Bronchial epithelial cell (primary cell): ENCODE measurements at places on chromosomes 2 and 18.

DNA sequence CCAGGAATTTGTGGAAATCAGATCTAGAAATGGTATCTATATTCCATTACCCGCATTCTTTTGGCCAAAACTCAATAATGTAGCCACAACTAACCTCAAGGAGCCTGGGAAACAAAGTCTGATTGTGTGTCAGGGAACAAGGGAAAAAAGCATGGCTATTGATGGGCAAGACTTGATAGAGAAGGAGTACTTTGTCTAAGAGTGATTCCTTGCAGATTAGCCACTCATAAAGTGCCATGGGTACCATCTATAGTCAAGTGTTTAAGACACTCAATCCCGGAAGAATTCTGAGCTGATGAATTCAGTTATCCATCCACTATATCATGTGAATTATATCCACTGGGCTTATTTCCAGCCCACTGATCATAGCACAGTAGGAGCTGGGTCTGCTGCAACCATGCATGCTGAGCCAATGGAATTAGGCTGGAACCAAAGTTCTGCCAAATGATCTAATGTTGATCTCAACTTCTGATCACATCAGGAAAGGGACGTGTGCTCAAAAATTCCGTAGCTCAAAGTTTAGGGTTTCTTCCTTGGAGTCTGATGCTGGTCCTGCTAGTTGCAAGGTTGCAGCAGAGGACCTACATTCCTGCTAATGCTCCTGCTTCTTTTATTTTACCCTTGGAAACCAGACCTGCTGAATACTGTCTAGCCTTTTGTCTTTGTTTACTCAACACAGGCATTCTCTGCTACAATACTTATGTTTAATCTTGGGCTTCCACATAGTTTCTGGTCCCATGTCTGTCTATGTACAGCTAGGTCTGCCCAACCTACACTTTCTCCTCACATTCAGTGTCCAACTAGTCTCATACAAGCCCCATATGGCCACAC lies 629.7 kb downstream of the IRS1 start:
- DNase-seq, result no peak

GRCh38 chr2:6835467-6835866 lies 30.2 kb downstream of the CMPK2 start:
- no peak for DNase-seq

- DNase-seq, result peak; percentile 64
Measured at GRCh38 chr2:64586883-64587481, 62.9 kb downstream of the AFTPH start.

DNA sequence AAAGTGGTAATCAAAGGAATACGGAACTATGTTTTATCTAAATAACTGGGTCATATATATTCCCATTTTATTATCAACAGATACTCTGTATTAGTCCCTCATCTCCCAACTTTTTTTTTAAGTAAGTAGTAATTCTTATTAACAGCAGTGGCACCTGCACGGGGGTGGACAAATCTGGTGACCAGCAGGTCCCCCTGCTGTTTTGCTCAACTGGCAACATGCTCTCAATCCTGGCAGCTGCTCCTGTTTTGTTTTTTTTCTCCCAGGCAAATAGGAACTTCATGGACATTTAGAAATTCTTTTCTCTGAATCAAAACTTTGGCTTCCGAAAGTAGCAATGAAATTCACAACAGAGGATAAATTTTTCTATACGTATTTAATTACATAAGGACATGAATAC lies 193.5 kb downstream of the SS18 start:
- DNase-seq, result no peak

GRCh38 chr2:48448274-48449061 lies 81.5 kb upstream of the STON1 start:
- peak; percentile 47 for DNase-seq

DNA sequence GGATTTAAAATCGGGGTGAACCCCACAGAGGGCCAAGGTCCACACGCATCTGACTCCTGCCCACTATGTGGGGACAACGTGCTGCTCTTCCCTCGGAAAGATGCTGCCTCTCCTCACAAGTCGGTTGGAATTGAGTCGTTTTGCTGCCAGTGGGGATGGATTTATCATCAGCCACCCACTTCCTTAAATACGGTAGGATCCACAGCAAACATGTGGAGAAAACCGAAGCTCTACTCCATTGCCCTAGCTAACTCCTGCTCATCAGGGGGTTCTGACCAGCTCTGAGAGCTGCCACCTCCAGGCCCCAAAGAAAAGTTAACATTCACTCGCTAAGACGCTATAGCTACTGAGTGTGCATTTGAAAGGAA lies 80.9 kb downstream of the CHRNA1 start:
- peak; percentile 35 for DNase-seq

DNA sequence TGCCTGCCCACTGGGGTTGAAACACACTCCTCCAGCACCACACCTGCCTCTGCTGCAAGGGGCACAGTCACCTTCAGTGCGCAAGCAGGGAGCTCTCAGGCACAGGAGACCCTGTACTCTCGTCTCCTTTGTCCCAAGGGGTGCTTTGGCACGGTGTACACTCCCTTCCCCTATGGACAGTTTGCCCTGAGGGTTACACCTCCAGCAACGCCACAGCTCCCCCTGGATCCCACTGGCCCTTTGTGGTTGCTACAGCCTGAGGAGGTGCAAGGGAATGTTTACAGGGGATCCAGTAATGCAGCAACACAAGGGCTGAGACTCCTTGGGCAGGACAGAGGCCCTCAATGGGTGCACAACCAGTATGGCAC lies 45.2 kb upstream of the FAM117B start:
- DNase-seq, result no peak

GRCh38 chr2:240873805-240874714 lies 5.4 kb downstream of the AGXT start:
- DNase-seq, result no peak

DNA sequence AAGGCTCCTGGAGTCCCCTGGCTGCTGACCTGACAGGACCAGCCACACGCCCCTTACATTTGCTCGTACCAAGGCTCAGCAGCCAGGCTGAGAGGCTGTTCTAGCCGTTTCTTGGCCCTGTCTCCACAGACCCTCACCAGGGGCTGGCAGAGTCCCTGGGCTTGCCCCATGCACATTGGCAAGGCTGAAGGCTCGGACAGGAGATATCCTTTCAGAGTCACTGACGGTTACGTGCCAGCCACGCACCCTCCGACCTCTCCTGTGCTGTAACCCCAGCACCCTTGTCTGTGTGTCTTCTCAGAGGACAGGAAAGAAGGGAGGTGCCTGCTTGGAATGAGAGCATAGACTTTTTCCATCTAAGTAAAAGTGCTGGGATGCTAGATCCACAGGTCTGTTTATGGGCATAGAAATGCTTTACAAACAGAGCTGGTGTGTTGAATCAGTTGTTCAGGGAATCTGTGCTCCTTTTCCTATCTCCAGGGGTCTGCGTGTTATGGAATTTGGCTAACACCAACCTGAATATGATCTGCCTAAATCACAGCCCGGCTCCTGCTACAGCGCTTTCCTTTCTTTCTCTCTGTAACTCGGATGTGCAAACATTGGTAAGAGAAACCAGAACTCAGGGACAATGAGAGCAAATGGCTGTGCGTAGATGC lies 41.0 kb downstream of the COPS8 start:
- no peak for DNase-seq

- no peak for DNase-seq
Measured at GRCh38 chr18:65786474-65786873, 35.7 kb downstream of the CDH7 start.

GRCh38 chr2:30949435-30949834 lies 142.2 kb upstream of the CAPN13 start:
- no peak for DNase-seq

- no peak for DNase-seq
Measured at GRCh38 chr2:69797836-69798289, 31.6 kb upstream of the GMCL1 start.

- DNase-seq, result peak; percentile 71
Measured at GRCh38 chr2:55309446-55309845, 40.4 kb upstream of the MTIF2 start.

DNA sequence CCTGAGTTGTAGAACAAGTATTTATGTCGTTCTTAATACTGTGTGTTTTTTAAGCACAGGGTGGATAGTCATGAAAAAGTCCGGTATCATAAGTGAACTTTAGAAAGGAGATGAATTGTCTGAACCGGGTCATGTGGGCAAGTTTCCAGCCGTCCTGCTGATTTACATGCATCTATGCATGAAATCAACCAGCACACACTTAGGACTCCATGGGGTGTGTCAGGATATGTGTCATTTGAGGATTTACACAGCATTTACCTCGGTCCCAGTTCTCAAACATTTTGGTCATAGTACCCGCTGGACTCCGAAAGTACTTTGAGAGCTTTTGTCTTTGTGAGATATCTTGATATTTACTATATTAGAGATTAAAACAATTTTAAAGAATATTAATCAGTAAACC lies 47.5 kb upstream of the TWSG1 start:
- peak; percentile 60 for DNase-seq

DNA sequence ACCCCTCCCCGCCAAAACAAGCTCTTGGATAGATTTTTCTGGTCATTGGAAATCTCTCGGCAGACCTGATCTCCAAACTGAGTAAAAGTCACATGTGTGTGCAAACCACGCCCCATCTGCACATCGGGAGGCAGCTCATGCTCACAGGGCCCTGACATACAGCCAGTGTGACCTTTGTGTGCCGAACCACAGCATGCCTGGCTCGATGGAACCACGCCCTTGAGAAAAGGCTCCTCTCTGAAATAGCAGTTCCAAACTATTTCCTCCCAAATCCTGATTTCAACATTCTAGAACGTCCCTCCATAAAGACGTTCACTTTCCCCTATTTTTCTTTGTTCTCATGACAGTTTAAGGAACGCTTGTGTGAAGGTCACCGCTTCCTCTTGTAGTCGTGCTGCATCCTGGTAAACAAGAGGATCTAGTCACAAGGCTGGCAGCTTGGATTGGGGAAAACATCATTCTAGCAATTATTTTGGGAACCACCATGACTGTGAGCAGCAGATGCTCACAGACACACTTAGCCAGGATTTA lies 59.3 kb upstream of the MAP4K4 start:
- DNase-seq, result no peak

GRCh38 chr18:22432657-22433137 lies 15.0 kb upstream of the CTAGE1 start:
- peak; percentile 95 for DNase-seq

DNA sequence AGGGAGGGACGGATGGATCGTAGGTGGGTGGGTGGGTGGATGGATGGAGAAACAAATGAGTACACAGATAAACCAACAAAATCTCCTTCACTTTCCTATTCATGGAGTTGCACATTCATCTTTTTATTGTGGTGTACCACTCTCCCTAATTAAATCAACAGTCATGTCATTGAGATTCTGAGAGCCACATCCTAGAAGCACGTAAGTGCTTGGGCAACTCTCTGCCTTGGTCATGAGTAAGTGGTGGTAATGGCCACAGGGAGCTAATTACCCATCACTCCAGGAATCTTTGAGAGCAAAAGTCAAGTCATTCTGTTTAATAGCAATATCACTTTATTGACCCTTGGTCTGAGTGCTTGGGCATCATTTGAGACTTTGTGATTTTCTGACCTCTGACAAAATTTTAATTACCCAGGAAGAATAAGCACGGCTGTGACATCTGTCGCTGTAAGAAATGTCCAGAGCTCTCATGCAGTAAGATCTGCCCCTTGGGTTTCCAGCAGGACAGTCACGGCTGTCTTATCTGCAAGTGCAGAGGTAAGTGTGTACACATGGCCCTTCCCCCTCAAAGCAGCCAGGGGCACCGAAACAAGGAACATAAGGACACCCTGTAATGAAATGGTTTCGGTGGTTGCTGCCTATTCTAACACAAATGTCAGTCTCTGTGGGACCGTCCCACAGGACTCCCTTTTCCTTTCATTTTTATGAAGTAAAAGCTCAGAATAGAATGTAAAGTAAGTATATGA lies 85.9 kb downstream of the FEZ2 start:
- no peak for DNase-seq

GRCh38 chr2:10655499-10656225 lies 34.1 kb downstream of the NOL10 start:
- peak; percentile 86 for DNase-seq
